ENCODE measurements at places on chromosomes 7 and 10.

DNA sequence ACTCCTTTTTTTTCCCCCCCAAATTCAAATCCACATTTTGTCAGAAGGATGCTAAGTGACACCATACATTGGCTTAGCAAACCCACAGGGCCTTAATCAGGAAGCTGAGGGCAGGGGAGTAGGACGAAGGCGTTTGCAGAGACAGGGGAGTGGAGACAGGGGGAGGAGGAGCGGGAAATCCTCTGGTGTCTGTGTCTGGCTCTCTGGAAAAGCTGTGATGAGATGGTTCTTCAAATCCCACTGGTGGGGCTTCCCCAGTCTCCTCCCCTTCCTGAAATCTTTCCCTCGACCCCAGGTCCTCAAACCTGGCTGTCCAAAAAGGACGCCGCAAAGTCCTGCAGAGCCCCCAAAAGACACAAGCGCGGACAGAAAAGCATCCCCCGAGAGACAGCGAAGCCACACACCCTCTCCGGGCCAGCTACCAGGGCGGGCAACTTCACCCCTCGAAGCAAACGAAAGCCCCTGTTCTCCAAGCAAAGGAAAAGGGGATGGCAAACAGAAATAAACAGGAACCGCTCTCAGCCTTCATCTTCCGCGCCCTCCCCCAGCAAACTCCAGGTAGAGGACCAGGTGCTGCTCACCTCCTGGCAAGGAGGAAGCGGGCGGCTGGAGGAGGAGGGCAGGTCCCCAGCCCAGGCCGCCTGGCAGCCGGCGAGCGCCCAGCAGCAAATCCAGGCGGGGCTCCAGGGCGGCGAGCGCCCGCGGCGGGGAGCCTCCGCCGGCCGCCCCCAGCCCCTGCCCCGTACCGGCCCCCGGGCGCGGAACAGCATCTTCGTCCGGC lies 520 bp downstream of the ELAPOR2 start:
- DNase-seq, result no peak

DNA sequence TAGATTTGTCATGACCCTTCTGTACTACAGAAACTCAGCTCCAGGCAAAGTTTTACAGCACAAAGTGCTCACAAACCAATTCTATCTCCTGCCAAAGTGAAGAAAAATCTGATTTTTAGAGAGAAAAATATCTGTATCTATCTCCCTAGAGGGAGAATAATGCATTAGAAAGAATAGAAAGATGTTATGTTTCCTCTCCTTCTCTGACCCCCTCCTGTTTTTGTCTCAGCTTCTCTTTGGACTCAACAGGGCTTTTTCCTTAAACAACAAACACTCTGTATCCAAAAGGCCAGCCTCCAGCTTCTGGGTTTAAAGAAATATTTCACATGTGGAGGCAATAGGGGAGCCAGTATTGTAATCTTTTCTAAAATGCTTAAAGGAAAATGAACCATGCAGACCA lies 627.4 kb downstream of the REEP3 start:
- no peak for DNase-seq

- no peak for DNase-seq
Measured at GRCh38 chr10:86187499-86188239, 178.9 kb downstream of the GRID1 start.

DNA sequence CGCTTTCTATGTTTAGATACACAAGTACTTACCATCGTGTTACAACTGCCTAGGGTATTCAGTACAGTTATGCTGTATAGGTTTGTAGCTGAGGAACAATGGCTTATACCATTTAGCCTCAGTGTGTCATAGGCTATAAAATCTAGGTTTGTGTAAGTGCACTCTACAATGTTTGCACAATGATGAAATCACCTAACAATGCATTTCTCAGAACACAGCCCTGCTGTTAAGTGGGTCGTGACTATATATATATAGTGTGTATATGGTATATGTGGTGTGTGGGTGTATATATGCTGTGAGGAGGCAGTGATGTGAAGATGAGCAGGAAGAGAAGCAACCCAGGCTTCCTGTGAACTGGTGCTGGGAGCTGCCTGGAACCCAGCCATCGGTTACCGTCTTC lies 65.6 kb upstream of the MKI67 start:
- DNase-seq, result no peak
